ENCODE measurements at places on chromosomes 1 and 21. TPM values are rescaled to one million over a fixed set of nuclear protein-coding genes. Genes with fewer than 3 reads are reported as not detected.

DNA sequence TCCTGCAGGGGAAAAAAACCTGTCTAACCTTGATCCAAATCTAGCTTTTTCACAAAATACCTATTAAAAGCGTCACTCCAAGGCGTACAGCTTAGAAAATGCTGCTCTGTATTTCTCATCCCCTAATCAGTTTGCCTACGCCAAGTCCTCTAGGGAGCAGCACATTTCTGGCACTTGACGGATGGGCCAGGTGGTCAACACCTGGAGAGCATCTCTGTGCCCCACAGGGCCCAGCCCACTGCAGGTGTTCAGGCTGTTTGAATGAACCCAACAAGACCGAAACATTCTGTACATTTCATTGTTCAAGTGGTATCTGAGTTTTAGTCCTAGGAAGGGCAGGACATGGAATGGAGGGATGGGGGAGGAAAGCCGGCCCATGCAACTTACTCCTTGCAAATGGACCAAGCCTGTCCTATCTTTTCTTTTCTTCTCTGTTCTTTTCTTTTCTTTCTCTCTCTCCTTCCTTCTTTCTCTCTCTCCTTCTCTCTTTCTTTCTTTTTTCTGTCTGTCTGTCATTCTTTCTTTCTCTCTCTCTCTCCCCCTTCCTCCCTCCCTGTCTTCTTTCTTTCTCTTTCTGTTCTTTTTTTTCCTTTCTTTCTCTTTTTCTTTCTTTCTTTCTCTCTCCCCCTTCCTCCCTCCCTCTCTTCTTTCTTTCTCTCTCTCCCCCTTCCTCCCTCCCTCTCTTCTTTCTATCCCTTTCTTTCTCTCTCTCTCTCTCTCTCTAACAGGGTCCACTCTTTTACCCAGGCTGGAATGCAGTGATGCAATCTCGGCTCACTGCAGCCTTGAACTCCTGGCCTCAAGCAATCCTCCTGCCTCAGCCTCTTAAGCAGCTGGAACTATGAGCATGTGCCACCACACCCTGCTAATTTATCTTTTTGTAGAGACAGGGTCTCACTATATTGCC lies 29.1 kb downstream of the IGFN1 start:
- no peak for DNase-seq

- DNase-seq = peak; percentile 96
Measured at GRCh38 chr1:21931171-21932093, 5.7 kb downstream of the HSPG2 start.

DNA sequence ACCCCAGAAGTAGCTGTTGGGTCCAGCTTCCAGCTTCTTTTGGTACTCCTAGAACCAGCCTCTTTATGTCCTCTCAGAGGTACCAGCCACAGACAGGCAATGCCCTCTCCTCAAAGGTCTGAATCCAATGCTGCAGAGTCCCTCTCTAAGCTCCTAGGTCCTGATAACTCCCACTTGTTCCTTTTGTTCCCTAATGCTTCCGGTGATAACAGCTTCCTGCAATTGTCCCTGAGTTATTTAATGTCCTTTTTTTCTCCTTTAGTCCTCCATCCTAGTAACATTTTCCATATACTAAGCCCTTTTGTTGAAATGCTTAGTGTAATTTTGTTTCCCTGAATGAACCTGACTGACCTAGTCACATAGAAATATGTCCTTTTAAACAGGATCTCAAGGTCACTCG lies 201.7 kb upstream of the BEND5 start:
- DNase-seq = no peak

GRCh38 chr1:53561503-53562105 lies 102.4 kb downstream of the DMRTB1 start:
- no peak for DNase-seq

DNA sequence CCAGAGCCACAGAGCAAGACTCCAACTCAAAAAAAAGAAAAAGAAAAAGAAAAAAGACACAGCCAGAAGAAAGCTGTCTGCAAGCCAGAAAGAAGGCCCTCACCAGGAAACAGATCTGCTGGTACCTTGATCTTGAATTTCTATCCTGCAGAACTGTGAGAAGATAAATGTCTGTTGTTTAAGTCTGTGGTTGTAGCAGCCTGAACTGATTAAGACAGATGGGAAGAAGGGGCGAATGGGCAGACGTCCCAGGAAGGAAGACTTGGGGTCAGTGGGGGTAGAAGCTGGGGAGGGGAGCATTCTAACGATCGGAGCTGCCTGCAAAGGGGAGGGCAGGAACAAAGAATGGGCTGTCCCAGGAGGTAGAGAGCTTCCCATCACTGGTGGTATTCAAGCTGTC lies 6.3 kb downstream of the SLC2A7 start:
- no peak for DNase-seq

GUCA2A gene
- not detected for total RNA-seq

Measured in M059J (cell line).